ENCODE measurements at places on chromosomes 1 and 21. TPM values are rescaled to one million over a fixed set of nuclear protein-coding genes. Genes with fewer than 3 reads are reported as not detected.

The OLIG2 gene
- polyA plus RNA-seq = not detected

- no peak for DNase-seq
These were observed 37.2 kb upstream of the AIM2 start for GRCh38 chr1:159113596-159114433.

DNA sequence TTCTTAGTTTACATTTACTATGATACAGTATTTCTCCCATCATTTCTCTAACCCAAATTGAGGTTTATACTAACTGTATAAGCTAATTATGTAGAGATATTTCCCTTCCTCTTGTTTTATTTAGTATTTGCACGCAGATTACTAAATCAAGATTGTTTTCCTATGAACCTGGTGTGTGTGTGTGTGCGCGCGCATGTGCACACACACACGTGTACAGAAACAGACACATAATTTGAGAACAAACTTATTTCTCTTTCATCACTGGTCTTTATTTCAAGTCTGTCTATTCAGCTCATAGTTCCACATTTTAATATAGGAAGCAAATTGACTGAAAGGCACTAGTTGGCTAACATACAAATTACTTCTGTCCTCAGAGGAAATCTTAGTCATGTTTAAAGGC, 19.7 kb upstream of the COL24A1 start:
- no peak for DNase-seq

GRCh38 chr1:31780632-31781031, 16.5 kb upstream of the ADGRB2 start:
- DNase-seq = no peak

The VHLL gene
- polyA plus RNA-seq = not detected

DNA sequence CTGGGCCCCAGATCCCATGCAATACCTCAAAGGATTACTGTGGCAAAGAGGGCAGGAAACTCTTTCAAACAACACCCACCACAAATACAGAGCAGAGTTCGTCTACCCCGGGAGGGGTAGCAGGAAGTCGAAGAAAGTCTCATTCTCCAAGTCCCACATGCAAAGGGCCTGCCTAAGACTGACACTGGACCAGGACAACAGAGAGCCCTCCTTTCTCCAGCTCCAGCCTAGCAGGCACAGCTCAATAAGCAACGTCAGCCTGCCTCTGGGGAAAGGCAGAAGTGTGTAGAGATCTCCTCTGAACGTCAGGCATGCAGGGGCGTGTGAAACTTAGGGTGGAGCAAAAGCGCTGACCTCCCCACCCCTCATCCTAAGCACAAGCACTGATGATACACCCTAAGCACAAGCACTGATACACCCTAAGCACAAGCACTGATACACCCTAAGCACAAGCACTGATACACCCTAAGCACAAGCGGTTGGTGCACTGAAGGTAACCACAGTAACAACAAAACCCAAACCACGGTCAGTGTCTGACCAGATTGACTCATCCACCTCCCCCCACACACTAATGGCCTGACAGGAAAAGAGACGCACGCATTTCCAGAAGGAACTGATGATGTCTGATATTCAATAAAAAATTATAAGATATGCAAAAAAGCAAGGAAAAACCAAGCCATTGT, 1.3 kb downstream of the KRTAP12-3 start:
- no peak for DNase-seq

- peak; percentile 68 for DNase-seq
These were observed 340.1 kb downstream of the SETD4 start for GRCh38 chr21:35720208-35720731.

The MYCL gene
- polyA plus RNA-seq = 1.7 TPM

DNA sequence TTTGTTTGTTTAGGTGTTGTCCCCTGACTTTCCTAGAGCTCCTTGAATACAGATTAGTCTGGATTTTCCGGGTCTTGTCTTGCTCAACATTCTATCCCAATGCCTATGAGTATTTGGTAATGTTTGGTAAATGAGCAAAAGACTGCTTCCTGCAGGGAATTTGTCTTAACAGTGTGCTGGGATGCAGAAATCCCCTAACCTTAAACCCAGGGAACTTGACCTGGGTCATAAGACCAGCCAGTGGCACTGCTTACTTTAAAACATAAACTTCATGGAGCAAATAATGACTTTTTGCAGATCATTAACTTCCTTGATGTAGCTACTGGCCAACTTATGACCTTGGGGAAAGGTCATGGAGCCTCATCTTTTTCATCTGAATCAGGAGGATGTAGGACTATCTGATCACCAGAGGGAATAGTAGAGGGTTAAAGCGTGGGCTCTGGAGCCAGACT, 27.2 kb downstream of the TCEANC2 start:
- DNase-seq = no peak

DNA sequence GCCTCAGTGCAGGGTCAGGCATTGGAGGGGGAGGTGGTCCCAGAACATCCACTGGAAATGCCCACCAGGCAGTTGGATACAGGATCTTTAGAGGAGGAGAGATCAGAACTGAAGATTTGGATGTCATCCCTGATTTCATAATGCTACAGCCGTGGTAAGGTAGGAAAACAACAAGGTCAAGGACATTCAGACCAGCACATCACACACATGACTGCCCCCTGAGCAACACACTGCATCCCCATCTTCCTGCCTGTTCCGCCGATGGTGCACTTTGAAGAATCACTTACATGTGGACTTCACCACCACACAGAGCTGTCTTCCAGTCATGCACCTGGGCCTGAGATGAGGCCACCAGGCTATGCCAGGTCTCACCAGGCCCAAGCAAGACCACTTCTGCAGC, 16.7 kb downstream of the KIAA1614 start:
- no peak for DNase-seq

- no peak for DNase-seq
These were observed 55.6 kb downstream of the FBXO42 start for GRCh38 chr1:16296643-16297042.

- DNase-seq = no peak
These were observed 99.6 kb upstream of the ZC3H11B start for GRCh38 chr1:219712506-219712905.

DNA sequence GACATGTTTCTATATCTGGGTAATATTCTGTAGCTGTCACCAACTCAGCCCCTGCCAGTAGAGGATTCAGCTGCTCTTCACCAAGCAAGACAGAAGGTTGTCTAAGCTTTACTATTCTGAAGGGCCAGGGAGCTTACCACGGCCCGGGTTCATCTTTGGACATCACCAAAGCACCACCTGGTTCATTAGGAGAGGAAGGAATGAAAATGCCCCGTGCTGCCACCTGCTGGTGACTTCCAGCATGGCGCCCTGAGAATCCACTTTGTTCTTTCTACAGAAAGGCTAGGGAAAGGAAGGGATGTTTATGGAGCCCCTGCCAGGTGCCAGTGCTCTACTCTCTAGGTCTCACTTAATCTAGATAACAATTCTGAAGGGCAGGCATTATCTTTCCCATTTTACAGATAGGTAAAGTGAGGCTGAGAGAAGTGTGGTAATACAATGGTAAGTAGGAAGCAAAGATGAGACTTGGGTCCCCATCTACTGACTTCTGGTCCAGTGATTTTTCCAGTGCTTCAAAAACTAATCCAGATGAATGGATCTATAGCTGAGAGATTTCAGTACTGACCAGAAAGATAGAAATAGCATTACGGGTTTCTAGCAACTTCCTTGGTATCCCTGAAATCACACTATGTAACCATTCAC, 79.5 kb downstream of the BEND5 start:
- DNase-seq = peak; percentile 27

- DNase-seq = no peak
These were observed 28.9 kb upstream of the NPPB start for GRCh38 chr1:11887666-11888007.

The SYNC gene
- polyA plus RNA-seq = 22.8 TPM

The LDLRAD1 gene
- polyA plus RNA-seq = not detected

DNA sequence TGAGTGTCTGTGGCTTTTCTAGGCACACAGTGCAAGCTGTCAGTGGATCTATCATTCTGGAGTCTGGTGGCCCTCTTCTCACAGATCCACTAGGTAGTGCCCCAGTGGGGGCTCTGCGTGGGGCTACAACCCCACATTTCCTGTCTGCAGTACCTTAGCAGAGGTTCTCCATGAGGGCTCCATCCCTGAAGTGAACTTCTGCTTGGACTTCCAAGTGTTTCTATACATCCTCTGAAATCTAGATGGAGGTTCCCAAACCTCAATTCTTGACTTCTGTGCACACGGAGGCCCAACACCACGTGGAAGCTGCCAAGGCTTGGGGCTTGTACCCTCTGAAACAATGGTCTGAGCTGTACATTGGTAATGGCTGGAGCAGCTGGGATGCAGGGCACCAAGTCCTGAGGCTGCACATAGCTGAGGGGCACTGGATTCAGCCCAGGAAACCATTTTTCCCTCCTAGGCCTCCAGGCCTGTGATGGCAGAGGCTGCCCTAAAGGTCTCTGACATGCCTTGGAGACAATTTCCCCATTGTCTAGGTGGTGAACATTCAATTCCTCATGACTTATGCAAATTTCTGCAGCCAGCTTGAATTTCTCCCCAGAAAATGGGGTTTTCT, 29.2 kb upstream of the TSNAX start:
- DNase-seq = no peak

GRCh38 chr1:165376041-165376810, 19.7 kb upstream of the LMX1A start:
- DNase-seq = peak; percentile 99

The C1QC gene
- polyA plus RNA-seq = 26.5 TPM

The AMY1C gene
- polyA plus RNA-seq = not detected

- no peak for DNase-seq
These were observed 497.2 kb upstream of the PKN2 start for GRCh38 chr1:88186911-88187310.

DNA sequence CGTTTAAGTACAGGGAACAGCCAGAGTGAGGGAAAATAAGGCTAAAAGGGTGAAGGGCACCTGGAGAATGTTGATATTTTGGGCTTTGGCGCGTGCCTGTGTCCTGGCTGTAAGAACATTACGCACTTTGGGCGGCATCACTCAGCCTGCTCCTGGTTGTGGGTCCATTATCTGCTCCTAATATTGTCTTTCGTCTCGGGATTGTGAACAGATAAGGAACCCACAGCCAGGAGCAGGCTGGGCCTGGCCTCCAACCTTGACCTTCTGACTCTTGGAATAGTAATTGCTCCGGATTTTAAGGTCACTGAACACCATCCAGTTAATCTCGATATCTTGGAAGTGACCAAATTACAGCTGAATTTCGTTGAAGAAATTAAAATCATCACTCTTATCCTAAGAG, 61.9 kb downstream of the TCP10L start:
- DNase-seq = no peak

The DMBX1 gene
- polyA plus RNA-seq = not detected

The FAM72B gene
- 2.4 TPM for polyA plus RNA-seq

- peak; percentile 35 for DNase-seq
These were observed 355.6 kb downstream of the SIPA1L2 start for GRCh38 chr1:232274236-232274855.

The CFAP141 gene
- not detected for polyA plus RNA-seq

DNA sequence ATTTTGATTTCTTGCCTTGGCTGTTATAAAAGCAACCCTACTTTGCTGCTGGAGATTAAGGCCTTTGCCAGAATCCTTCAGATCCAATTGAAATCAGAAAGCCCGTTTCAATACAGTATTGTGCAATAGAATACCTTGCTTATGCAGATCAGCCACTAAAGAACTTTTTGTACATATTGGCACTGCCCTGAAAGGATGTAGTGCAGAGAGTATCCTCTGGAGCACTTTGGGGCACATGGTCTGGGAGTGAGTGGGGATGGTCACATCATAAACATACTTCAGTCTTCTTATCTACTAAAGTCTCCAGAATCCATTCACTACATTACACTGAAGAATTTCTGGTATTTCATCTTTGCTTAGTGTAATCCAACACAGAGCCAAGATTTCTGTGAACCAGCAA, 189.0 kb downstream of the CENPF start:
- no peak for DNase-seq

DNA sequence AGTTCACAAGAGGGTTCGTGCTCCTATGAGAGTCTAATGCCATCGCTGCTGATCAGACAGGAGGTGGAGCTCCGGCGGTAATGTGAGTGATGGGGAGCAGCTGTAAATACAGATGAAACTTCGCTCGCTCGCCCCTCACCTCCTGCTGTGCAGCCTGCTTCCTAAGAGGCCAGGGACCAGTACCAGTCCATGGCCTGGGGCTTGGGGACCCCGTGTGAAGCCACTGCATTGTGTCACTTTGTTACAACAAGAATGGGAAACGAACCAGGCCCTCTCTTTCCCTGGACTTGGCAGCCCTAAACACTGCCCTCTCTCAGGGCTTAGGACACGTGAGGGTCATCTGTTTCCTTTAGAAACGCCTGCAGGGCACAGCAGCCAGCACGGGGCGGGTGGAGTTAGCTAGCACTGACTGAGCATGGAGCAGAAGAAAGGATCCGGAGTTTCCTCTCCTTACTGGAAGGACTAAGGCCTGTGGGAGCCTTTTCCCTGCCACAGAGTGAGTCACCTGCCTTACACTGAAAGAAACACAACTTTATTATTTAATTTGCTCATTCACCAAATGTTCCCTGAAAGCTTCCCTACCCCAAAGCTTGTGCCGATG, 185.2 kb upstream of the TMEM51 start:
- peak; percentile 41 for DNase-seq

GRCh38 chr1:228298471-228298870, 90.6 kb downstream of the OBSCN start:
- no peak for DNase-seq

DNA sequence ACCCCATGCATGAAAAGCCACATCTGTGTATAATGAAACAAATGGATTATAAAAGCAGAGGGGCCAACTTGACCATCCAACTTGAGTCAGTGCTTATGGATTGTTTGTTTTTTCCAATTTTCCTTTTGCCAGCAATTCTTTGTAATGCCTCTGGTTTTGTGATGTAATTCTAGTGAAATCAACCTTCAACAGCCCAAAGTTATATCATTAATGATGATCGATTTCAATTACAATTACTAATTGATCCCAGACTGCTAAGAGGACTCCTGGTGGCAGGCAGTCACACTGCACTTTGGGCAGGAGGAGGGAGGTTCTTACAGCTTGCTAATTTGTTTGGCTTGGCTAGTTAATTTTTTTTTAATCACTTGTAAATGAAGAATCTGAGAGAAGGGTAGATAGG, 552.3 kb downstream of the NUF2 start:
- DNase-seq = no peak

The CLCA4 gene
- not detected for polyA plus RNA-seq

The PAQR7 gene
- 6.5 TPM for polyA plus RNA-seq

The G0S2 gene
- polyA plus RNA-seq = 2.3 TPM

The ZNF697 gene
- 8.3 TPM for polyA plus RNA-seq

DNA sequence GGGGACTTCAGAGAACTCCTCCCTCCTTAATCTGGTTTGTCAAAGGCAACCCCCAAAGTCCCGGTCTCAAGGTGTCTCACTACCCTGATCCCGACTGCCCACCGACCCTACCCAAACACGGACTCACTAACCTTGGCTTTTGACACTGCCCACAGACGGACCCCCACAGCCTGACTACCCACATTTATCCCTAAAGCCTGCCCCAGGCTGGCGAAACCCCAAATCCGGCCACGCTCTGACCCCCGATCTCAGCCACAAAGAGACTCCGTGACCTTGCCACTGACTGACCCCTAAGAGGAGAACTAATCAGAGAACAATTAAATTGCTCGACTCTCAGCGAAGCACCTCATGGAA, 5.2 kb downstream of the ID3 start:
- no peak for DNase-seq

The BRINP3 gene
- 0.37 TPM for polyA plus RNA-seq

All from muscle of back (tissue), 13 donors.